Suppressor macrophage treated with lipopolysaccharide for 1 hour (primary cell): ENCODE measurements at places on chromosomes 11 and 22.

DNA sequence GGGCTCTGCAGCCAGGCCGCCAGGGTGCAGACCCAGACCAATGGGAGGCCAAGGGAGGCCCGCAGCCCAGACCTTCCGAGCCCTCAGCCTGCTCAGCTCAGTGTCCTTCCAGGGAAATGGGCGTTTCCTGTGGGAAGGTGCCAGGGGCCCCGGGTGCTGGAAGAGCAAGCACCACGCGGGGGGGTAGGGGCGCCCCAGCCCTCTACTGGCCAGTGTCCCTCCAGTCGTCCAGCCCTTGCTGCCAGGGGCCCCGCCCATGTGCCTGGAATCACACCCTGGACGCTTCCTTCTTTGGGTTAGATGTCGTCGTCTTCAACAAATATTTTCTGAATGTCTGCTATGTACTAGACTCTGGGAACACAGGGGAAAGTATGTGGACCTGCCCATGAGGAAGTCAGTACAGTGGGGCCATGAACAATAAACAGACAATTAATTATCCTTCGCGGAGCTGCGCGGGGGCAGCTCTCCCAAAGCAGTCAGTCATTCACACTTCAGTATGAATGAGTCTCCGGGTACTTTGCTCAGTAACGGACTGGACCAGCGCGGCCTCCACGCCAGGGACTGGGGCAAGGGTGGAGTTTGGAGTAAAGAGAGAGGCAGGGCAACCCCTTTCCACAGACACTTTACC is 60.2 kb downstream of the CDKN1C start:
- DNase-seq: peak; percentile 39

DNA sequence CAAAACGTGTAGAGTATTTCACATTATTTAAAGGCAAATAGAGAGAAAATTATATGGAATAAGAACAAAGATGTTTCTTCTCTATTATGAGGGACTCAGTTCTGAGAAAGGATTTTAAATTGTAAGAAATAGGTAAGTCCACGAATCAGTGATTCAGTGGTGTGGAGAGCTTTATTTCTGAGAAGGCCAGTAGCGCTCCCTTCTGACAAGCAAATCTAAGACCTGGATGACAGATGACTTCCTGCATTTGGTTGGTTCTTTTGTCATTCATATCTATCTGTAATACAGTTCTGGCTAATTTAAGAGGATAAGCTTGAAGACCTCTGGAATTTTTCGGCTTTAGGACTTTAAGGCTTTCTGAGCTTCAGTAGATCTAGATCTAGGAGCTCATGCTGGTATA is 7.0 kb downstream of the CD3E start:
- DNase-seq: no peak

- DNase-seq: no peak
Measured at GRCh38 chr11:43997022-43997660, 50.6 kb upstream of the ACCSL start.

GRCh38 chr11:17591293-17591692 is 44.2 kb downstream of the OTOG start:
- no peak for DNase-seq

GRCh38 chr11:36131721-36132397 is 157.4 kb downstream of the COMMD9 start:
- DNase-seq: peak; percentile 48

DNA sequence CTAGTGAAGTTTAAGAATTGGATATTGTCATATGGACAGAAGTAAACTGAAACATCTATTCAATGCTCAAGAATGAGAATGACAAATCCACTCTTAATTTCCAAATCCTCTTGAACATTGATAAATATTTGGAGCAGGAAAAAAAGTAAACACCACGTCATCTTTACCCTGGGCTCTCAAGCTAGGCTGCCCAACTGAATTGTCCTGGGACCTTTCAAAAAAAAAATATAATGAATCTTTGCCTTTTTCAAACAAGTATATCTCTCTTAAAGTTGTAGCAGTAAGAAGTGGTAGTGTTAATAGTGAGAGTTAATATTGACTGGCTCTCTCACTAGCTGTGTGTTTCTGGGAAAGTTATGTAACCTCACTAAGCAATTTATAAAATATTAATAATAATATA is 374.3 kb downstream of the LRRC4C start:
- no peak for DNase-seq

- DNase-seq: no peak
Measured at GRCh38 chr11:90849312-90849711, 626.5 kb upstream of the CHORDC1 start.

DNA sequence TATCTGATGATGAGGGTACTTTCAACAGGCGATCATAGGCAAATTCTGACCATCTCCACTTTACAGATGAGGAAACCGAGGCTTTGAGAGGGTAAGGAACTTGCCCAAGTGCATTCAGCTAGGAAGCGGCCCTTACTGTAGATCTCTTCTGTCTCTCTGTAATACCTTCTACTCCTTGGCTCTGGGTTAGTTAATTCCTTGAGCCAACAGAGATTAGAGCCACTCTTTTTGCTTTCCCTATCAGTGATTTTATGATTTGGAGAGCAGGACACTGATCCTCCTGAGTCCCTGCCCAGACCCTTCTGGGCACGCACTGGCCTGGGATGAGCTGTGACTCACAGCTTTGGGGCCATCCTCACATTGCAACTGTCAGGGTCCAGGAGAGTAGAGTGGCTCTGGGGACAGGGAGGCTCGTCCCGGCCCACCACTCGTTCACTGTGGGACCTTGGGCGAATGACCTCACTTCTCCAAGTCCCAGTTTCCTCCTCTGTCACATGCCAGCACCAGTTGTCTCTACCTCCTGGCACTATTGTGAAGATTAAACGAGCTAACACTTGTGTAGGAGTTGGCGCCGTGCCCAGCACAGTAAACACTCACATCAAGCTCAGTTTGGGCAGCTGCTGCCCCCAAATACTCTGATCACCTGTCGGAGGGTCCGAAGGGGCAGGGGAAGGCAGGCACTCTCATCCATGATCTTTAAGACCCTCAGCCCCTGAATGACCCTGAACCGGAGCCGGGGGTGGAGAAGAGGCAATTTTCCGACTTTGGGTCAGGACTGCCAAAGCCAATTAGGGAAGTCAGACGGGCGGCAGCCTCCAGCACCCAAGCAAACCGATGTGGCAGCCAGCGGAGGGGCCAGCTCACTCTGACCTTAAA is 235.0 kb downstream of the MIAT start:
- no peak for DNase-seq

- DNase-seq: no peak
Measured at GRCh38 chr22:30226192-30226832, 20.2 kb downstream of the LIF start.

GRCh38 chr11:126790550-126791081 is 210.0 kb downstream of the KIRREL3 start:
- no peak for DNase-seq
